ENCODE measurements at places on chromosomes 6 and 20. TPM values are rescaled to one million over a fixed set of nuclear protein-coding genes. Genes with fewer than 3 reads are reported as not detected.

GRCh38 chr6:22421198-22421597 is 124.4 kb upstream of the PRL start:
- no peak for DNase-seq

- DNase-seq: no peak
These were observed 360.7 kb downstream of the SAMD5 start for GRCh38 chr6:147869201-147869600.

The B3GAT2 gene
- not detected for total RNA-seq

- DNase-seq: no peak
These were observed 35.2 kb upstream of the MC3R start for GRCh38 chr20:56213321-56213720.
